ENCODE measurements at places on chromosomes 5 and 9.

DNA sequence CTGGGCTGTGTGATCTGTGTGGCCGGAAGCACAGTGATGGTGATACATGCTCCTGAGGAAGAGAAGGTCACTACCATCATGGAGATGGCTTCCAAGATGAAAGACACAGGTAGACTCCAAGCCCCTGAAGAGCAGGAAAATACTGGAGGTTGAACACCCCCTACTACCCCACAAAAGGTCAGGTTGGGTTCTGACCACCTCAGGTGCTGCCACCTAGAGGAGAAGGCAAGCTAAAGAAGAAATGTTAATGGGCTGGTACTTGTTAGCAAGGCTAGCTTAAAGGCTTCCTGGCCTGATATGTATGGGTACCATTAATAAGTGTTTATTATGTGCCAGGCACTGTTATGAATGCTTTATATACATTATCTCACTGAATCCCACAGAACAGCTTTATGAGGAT lies 11.7 kb downstream of the NIPAL4 start:
- no peak for DNase-seq

DNA sequence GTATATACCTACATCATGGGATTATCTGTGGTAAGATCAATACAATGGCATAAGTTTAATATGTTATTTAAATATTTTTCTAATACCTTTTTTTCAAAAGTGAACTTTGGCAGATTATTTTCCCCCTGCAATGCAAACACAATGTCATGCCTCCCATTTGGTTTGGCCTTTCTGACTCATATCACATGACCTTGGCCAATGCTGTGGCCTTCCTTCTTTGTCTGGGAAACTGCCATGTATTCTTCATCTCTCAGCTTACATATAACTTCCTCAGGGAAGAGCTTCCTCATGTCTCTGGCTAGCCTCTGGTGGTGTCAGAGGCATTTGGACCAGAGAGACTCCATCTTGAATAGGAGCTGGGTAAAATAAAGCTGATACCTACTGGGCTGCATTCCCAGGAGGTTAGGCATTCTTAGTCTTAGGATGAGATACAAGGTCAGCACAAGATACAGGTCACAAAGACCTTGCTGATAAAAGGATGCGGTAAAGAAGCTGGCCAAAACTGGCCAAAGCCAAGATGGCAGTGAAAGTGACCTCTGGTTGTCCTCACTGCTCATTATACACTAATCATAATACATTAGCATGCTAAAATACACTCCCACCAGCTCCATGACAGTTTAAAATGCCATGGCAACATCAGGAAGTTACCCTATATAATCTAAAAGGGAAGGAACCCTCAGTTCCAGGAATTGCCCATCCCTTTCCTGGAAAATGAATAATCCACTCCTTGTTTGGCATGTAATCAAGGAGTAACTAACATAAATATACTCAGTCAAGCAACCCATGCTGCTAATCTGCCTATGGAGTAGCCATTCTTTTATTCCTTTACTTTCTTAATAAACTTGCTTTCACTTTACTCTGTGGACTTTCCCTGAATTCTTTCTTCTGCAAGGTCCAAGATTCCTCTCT lies 76.0 kb downstream of the C9orf153 start:
- no peak for DNase-seq

DNA sequence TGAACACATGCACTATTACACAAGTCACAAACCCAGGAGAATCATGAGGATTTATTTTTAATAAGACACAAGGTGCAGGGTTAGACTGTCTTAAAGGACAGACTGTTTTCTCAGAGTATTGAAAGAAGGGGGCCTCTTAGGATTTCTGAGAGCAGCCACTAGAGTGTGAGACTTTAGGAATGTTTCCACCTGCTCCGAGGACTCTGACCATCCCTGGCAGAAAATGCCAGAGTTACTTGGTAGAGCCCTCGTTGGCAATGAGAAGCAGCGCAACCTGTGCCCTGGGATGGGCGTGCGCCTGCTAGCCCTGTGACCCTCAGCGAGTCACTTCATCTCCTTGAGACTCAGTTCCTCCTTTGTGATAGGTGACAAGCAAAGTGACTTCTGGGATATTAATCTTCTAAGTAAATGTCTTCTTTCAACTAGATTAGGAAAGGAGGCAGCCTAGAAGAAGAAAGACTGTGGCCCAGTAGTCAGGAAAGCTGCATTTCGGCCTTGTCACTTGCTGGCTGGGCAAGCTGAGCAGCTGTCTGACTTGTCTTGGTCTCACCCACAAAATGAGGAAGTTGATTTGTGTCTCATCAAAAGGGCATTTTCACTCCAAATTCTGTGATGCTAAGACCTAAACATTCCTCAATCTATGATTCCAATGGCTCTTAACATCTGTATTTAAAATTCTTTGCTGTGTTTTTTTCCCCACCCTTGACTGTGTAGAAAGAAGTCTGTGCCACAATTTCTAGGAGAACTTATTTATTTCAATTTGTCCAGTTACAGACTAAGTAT lies 60.5 kb downstream of the PTCD2 start:
- DNase-seq = no peak

- DNase-seq = no peak
Observed at GRCh38 chr9:34954225-34954624, 3.9 kb upstream of the PHF24 start.

- no peak for DNase-seq
Observed at GRCh38 chr9:133437753-133438531, 15.8 kb downstream of the ADAMTS13 start.

GRCh38 chr9:92607088-92607487 lies 62.8 kb downstream of the IPPK start:
- no peak for DNase-seq

DNA sequence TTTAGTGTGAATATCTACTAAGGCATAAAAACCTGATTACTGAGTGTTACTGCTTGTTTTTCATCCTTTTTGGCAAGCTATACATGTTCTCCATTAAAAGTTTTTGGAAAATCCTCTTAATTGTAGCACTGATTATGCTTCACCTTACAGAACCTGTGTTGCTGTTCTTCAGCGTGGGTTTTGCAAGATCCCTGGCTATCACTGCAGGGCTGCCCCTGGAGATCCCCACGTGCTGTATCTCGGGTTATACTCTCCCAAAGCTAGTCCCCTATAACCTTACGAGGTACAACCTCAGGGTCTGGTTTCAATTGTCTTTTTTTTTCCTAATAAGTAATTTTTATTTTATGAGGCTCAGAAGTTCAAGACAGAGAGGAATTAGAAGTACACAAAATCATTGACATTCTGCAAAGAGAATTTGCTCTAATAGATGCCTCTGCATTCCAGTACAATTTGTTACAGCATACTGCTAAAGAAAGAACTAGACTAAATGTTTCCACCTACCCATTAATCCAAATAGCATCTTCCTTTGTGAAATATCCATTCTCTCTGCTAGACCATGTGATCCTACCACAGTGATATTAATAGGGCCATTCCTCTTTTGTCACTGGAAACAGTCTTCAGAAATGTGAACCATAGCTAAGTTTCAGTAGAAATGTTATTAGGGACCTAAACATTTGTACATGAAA lies 25.8 kb upstream of the CAMK4 start:
- no peak for DNase-seq

DNA sequence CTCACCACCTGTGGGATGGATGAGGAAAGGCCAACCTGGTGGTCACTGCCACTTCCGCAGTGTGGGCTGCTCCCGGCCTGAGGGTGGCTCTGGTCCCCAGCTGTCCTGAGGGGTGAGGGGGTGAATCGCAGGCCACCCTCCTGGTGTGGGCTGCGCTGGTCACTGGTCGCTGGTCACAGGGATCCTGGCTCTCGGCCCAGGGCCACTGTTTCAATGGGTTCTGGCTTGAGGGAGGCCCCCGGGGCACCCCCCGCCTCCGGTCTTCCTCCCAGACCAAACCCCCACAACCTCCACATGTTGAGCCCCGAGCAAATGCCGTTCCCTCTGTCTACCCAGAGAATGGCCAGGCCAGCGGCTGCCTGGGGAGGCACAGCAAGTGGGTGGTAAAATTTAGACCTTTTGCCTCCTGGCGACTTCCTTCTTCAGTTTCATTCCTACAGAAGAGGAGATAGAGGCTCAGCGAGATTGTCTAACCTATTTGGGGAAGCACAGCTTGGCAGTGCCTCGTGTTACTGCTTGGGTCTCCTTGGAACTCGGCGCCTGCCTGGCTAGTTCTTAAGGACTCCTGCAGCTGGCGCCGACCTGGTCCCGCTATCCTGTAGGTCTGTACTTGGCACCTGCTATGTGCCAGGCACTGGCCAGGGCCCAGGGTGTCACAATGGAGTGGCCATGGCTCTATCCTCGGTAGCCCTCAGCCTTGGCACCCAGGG lies 48.2 kb downstream of the RXRA start:
- no peak for DNase-seq

- no peak for DNase-seq
Observed at GRCh38 chr5:95375591-95375990, 15.6 kb upstream of the FAM81B start.

DNA sequence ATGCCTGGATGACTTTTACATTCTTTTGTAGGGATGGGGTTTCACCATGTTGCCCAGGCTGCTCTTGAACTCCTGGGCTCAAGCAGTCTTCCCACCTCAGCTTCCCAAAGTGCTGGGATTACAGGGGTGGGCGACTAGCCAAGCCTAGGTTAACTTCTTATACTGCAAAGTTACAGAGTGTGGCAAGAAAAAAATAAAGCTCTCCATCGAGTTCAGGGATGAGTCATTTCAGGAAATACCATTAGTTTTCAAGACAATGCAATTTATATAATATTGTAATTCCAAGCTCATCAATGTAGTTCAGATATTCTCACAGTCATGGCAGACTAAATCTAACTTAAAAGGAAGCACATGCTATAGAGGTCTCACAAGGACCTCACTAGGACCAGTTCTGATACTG lies 11.5 kb upstream of the ABO start:
- no peak for DNase-seq

DNA sequence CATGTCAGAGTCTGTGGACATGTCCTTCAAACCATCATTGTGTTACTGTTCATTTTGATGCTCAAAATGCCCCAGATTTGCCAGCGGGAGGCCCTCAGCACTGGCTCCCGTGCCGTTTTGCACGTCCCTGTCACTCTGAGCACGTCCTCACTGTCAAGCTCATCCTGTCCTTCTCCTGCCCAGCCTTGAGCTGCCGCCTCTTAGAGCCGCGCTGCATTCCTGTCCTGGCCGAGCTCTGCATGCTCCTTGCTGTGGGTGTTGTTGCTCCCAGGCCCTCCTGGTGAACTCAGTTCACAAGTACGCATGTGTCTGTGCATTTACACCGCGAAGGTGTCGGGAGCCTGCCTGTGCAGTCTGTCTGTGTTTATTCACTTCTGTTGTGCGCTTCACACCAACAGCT lies 62.2 kb downstream of the WNK2 start:
- no peak for DNase-seq

- no peak for DNase-seq
Observed at GRCh38 chr5:142280066-142281007, 44.5 kb downstream of the SPRY4 start.

DNA sequence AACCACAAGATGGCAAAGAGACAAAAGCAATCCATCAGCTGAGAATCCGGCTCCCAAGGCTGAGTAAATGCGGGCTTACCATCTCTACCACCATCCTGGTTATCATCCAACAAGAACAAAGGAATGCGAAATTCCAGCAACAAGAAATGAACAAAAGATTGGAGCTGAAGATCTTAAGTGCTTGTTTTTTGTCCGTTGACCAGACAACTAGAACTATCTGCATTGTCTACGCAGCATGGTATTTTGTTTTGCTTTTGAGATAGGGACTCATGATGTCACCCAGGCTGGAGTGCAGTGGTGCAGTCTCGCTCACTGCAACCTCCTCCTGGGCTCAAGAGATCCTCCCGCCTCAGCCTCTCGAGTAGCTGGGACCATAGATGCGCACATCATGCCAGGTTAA lies 88.9 kb downstream of the ZNF366 start:
- no peak for DNase-seq

- DNase-seq = no peak
Observed at GRCh38 chr9:27671636-27672035, 98.4 kb upstream of the C9orf72 start.

DNA sequence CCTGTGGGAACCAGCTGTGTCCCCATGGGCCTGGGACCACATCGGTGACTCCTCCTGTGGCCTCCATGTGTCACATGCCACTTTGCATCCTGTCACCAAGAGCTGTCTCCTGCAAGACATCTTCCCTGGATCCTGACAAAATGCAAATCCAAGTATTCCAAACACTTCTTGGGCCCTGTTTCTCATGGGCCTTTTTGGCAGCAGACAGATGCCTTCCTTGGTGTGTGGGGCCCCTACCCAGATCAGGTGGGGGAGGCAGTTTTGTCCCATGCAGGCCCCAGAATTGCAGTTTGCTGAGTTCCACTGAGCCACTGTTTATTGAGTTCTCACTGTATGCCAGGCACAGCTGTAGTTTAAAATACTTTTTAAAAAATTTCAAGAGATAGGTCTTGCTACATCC lies 62.5 kb upstream of the GABRP start:
- no peak for DNase-seq

DNA sequence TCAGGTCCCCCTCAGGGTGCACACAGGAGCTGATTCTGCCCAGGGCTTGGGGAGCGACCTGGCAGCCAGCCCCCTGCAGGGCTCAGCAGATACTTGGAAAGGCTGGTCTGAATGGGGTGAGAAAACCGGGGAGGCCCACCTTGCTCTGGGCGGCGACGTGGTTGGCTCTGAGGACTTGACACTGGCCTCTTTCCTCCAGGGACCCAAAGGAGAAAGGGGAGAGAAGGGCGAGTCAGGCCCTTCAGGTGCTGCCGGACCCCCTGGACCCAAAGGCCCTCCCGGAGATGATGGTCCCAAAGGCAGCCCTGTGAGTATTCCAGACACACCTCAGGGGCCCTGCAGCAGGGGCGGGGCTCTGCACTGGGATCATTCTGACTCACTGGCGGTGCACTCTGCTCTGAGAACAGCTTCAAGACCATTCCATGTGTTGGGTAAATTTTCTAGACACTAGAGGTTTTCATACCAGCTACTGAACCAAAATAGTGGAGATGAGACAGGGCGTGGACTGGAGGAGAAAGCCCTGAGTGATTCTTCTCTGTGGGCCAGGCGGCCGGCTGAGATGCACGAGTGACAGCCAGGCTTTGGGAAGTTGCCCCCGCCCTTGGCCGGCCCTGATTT lies 65.9 kb upstream of the FCN2 start:
- DNase-seq = no peak

DNA sequence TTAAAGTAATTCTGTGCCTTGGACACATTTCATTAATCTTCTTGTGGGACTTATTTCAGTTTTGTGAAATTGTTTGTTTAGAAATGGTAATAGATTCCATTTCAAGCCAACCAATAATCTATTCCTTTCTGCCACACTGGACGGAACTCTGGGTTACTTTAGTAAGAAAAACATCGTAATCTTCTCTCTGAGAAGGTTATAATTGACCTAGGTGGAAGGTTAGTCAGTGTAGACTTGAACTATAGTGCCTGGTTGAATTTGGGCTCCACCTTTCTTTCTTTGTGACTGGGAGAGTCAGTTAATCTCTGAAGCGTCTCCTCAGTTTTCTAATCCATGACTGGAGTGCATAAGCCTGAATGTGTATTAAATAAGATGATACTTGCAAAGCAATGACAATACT lies 89.7 kb upstream of the PRLR start:
- no peak for DNase-seq

Data from stimulated activated CD4-positive, alpha-beta T cell treated with anti-CD3 and anti-CD28 coated beads, Interleukin-1b, Interleukin-23, amount 100 ng/mL, for 24 hours (primary cell).